ENCODE measurements at places on chromosomes 11 and 22.
A peak's percentile ranks its signal among the peaks of the same experiment; 100 is the strongest.

DNA sequence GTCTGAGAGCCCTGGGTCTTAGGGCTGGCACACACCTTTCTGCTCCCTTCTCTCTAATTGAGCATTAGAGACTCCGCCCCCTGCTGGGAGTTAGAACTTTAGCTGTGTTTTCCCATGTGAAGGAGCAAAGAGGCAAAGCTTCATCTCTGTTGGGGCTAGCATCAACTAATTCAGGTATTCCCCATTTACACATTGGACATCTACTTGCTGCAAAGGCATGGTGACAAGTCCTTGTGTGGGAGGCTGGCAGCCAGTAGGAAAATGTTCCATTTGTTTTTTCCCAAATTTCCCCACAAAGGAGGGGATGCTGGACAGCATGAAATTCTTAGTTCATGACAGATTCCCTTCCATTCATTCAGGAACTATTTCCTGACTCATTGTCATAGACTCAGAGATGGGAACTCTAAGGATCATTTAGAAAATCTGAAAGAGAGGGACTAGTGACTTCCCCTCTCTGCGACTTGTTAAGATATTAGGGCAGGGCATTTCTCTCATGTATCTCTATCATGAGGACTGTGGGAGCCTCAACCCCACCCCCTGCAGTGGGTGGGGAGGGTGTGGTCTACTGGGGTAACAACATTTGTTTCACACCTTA lies 3.6 kb downstream of the CD44 start:
- DNase-seq: peak; percentile 44

GRCh38 chr11:70028147-70028855 lies 49.8 kb upstream of the ANO1 start:
- no peak for DNase-seq

DNA sequence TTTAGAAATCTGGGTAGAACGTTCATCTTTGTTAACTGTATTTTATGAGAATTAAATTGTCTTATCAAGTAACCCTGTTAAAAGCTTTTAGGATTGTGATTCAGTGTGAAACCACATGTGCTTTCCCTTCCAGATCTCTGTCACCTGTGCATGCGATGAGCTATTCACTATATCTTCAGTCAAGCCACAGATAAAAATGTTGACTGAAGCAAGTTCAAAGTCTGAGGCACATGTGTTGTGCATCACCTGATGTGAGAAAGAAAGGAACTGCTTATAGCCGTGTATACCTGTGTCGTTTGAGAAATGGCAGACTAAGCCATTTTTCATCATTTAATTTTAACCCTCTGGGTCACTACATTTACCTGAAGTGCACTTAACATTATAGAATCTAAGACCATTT lies 1088.9 kb upstream of the TENM4 start:
- no peak for DNase-seq

- no peak for DNase-seq
Measured at GRCh38 chr11:104390651-104391050, 226.7 kb upstream of the PDGFD start.

DNA sequence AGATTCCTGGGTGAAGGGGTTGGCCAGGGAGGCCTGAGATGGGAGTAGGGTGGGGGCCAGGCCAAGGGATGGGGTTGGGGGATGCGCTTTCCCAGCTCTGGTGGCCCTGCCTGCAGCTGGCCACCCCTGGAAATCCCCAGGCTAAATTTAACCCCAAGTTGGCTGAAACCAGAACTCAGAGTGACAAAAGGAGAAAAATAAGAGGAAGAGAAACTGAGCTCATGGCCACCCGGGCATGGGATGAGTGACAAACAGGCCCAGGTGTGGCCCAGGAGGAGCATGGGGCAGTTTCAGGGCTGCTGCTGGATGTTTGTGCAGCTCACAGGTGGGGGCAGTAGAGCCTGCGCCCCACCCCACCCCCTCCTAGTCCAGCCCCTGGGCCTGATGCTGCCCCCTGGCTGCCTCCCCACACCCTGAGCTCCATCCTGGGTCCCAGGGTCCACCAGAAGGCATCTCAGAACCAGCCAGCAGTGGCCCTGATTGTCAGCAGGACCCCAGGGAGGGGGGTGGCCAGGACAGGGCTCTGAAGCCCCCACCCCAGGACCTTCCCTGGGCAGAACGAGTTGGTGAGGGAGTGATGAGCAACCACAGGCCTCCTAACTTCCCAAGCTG lies 48.0 kb downstream of the IGLL5 start:
- peak; percentile 86 for DNase-seq

GRCh38 chr11:108027057-108027456 lies 18.4 kb downstream of the CUL5 start:
- no peak for DNase-seq

- no peak for DNase-seq
Measured at GRCh38 chr11:30197869-30198268, 32.9 kb upstream of the FSHB start.

DNA sequence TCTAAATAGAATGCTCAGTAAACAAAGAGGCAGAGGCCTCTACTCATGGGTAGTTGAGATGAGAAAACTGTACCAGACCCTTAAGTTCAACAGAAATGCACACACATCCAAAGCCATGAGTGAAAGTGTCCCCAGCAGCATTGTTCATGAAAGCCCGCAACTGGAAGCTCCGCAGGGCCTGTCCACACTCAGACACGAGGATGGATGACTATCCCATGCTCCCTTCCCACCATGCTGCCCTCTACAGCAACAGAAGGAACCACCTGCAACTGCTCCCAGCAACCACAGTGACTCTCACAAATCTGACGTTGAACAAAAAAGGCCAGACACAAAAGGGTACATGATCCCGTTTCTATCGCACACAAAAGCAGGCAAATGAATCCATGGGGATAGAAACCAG lies 76.9 kb upstream of the ANO1 start:
- no peak for DNase-seq

DNA sequence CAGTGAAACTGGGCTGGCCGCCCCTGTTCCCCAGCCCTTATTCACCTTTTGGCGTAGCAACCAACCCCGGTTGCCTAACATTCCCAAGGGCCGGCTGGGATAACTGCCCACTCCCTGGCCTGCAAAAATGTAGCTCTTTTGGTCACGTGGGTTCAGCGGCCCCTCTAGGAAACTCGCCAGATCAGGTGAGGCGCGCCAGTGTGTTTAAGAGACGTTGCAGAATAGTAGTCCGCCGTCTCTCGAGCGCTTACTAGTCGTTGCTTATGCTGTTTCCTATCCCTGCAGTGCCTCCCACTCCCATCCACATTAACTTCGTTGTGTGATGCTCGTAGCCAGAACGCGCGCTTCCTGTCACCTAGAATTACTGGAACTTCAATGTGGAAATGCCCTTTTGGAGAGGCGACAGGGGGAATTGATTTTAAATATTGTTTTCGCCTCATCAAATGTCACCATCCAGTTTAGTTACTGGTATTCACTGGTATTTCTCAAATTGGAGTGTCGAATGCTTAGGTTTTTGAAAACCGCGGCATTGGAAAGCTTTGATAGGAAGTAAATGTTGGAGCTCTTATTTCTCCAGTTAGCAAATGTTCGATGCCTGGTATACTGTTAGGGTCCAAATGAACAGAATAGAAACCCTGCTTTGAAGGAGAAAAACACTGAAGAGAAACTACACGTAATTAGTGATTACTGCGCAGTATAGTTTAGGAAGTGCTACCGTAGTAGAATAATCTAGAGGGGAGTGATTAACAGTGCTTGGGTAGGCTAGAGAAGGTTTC lies 823 bp downstream of the CEP57 start:
- peak; percentile 61 for DNase-seq

DNA sequence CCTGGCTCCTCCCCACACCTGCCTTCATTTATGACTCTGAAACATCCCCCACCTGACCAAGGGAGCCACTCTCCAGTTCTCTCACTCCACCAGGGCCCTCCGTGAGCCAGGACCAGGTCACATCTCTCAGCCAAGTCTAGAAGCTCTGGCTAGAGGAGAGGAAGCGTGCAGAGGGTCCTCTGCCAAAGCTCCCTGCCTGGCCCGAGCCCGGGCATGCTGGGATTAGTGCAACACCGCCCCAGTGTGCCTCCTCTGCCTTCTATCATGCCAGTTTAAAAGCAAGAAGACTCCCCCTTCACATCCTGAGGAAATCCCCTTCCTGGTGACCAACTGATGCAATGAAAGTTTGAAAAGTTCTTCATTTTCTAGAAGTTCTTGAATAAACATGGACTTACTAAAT lies 23.5 kb downstream of the TP53AIP1 start:
- DNase-seq: no peak

- no peak for DNase-seq
Measured at GRCh38 chr11:24496736-24497725, at the start of gene LUZP2. Gene LUZP2, plus strand, starts transcription at chr11:24497053.

DNA sequence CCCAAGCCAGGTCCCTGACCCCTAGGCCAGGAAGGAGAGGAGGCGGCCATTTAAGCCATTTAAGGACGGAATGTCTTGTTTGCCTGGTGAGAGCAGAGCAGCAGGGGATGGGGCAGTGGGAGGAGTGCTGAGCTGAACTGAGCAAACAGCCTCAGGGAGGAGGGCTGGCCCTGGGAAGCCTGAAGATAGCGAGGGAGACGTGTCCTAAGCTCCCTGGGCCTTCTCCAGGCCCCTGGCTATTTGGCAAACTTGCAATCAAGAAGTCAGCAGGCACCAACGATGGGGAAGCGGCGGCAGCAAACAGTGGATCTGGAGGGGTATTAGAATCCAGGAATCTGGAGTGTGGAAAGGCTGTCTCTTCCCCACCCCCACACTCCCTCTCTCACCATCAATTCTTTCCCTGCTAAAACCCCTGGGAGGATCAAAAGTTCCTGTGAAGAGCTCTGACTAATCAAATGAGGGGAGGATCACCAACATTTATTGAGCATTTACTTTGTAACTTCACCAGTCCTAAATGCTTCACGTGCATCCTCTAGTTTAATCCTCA lies 8.8 kb downstream of the BCL9L start:
- no peak for DNase-seq

DNA sequence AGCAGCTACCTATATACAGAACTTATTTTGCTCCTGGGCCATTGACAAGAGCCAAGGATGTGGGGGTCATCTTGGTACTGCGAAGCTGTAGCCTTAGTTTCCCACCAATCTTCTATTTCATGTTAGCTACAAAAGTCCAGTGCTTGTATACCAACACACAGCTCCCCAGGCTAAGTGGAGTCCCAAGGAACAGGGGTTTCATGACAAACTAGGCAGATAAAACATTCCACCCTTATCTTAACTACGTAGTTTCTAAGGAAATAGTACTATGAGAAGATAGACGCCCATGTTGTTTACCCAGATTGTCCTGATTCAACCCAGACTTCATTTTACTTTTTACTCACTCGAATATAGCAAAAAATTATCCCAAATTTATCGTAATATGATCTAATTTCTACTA lies 218.5 kb downstream of the DYNC2H1 start:
- no peak for DNase-seq

DNA sequence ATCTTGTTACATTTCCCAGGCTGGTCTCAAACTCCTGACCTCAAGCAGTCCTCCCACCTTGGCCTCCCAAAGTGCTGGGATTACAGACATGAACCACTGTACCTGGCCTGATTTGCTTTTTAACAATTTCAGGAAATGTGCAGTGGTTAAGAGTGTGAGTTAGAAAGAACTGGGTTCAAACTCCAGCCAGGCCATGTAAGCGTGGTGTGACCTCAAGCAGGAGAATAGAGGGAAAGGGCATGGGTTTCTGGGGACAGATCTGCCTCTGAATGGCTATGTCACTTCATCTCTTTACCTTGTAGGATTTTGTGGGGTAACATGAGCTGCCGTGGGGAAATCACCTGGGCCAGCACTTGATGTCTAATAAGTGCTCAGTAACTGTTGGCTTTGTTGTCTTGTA lies 9.3 kb downstream of the SNRPD3 start:
- DNase-seq: no peak

- DNase-seq: peak; percentile 65
Measured at GRCh38 chr22:46070803-46071450, 79.4 kb upstream of the PPARA start.

- DNase-seq: no peak
Measured at GRCh38 chr22:20738394-20739089, 35.4 kb upstream of the SERPIND1 start.

GRCh38 chr11:123429913-123430720 lies at the start of gene GRAMD1B:
Gene GRAMD1B, plus strand, starts transcription at chr11:123430269. Its CDS starts 524 bp downstream, at chr11:123430793.
- peak; percentile 74 for DNase-seq

DNA sequence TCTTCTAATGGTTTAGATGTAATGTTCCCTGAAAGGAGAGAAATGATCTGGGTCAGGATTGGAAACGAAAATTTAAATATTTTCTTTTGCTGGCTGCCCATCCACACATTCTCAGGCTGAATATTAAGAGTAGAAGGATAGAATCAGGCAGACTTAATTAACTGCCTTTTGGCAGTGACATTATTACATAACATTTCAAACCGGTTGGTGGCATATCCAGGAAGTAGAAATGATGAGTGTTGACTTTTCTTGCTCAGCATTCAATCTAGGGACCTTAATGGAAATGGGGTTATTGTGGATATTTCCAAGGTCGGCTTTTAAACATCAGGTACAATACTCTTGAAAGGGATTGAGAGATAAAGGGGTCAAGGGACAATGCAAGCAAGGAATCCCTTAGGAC lies 677.4 kb upstream of the ARHGAP42 start:
- DNase-seq: no peak

- no peak for DNase-seq
Measured at GRCh38 chr11:78371221-78371891, 46.3 kb downstream of the GAB2 start.

DNA sequence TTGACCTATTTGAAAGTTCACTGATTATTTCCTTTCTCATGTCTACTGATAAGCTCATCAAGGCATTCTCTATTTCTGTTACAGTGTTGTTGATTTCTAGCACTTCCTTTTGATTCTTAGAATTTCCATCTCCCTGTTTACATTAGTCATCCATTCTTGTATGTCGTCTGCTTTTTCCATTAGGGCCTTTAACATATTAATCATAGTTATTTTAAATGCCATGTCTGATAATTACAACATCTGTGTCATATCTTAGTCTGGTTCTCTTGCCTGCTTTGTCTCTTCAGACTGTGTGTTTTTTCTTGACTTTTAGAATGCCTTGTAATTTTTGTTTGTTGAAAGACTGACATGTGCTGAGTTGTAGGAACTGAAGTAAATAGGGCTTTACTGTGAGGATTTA lies 602.1 kb downstream of the SOX6 start:
- DNase-seq: no peak

- no peak for DNase-seq
Measured at GRCh38 chr11:118071416-118072030, 5.4 kb upstream of the TMPRSS4 start.

- DNase-seq: no peak
Measured at GRCh38 chr11:66739983-66740382, 11.0 kb upstream of the SPTBN2 start.

GRCh38 chr11:119369132-119369925 lies 12.2 kb downstream of the USP2 start:
- DNase-seq: no peak

- DNase-seq: no peak
Measured at GRCh38 chr11:66854231-66854661, 2.6 kb upstream of the LRFN4 start.

GRCh38 chr22:49616356-49617231 lies 211.1 kb downstream of the BRD1 start:
- DNase-seq: no peak

GRCh38 chr11:8584082-8584481 lies 9.9 kb downstream of the STK33 start:
- no peak for DNase-seq

DNA sequence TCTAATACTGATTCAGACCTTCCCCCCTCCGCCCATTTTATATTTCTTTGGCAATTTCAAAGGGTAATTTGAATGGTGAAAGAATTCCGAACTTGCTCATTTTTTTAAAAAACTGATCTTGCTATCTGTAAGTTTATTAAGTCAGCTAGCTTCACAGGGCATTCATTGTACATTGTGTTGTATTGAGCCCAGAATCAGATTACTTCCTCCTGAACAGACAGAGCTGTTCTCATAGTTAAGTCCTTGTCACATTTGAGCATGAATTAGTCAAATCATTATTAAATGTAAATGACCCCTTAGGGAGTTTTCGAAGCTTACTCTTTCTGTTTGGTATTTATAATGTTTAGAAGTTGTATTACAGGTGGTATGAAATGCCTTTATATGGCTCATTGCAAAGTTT lies 34.4 kb downstream of the CYP2R1 start:
- DNase-seq: no peak

Measured in CD4-positive, alpha-beta T cell treated with Interferon alpha-2 for 1 hour (primary cell).